ENCODE measurements at places on chromosomes 2 and 18. TPM values are rescaled to one million over a fixed set of nuclear protein-coding genes. Genes with fewer than 3 reads are reported as not detected.

The UBXN2A gene
- 18.8 TPM for total RNA-seq

The FIGN gene
- total RNA-seq = 21.2 TPM

The MDH1 gene
- total RNA-seq = 103 TPM

The KCNE4 gene
- 13.6 TPM for total RNA-seq

The VIT gene
- total RNA-seq = 23.9 TPM

The COL4A4 gene
- total RNA-seq = 17.2 TPM

The SERPINB10 gene
- not detected for total RNA-seq

The TMEM198 gene
- 1.4 TPM for total RNA-seq

The PLB1 gene
- total RNA-seq = 29.6 TPM
